ENCODE measurements at places on chromosomes 3 and 15. TPM values are rescaled to one million over a fixed set of nuclear protein-coding genes. Genes with fewer than 3 reads are reported as not detected.

DNA sequence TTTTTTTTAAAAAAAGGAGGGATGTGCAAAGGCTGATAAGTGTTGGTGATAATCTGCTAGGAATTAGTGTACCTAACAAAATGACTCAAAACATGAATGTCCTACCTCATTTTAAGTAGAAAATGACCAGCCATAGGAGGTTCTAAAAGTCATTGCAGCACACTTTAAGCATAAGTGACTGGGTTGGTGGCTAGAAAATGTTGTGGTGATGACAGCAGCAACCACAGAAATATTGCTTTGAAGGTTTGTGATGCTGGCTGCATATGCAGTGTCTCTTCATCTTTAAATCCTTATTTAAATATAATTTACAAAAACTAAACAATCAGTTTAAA lies 55.2 kb downstream of the CMSS1 start:
- no peak for DNase-seq

- DNase-seq = no peak
These were observed 54.2 kb downstream of the ABHD2 start for GRCh38 chr15:89142423-89142822.

LSAMP gene
- 20.7 TPM for total RNA-seq

SPINT1 gene
- 217 TPM for total RNA-seq

GRCh38 chr3:44890852-44891251 lies 16.4 kb downstream of the TGM4 start:
- no peak for DNase-seq

FSD2 gene
- not detected for total RNA-seq

DNA sequence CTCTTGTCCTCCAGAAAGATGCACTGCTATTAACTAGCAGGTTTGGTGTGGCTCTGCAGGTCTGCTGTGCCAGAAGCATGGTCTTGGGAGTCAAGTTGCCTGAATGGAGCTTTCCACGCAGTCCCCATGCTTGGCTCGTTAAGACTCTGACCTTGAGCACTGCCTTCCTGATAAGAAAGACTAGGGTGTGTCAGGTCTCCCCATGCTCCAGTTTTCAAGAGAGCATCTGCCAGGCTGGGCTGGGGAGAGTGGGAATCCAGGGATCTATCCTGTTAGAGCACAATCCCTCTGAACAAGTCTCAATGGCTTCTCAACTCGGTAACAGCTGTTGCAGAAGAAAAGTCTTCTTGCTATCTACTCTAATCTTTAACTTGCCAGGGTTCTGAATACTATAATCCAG lies 98.2 kb downstream of the TJP1 start:
- no peak for DNase-seq

DNA sequence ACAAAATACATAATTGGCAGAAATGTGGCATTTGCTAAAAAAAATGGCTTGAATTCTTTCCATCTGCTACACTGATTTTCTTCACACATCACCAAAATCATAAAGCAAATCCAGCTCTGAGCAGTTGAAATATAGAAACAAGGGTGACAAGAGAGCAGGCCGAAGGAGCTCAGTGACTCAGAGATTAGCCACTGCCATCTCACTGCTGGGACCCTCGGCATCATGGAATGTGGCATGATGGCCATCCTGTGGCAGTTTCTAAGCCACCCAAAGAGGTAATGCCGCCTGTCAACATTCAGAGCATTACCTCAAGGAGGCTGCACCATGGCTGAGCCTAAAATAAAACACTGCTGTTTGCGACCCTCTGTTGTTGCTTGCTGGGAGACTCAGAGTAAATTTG lies 80.5 kb upstream of the OSBPL11 start:
- no peak for DNase-seq

Measured in progenitor cell of endocrine pancreas (in vitro differentiated cells).